AML-193 (cell line): ENCODE measurements at places on chromosomes 1 and 21.
A peak's percentile ranks its signal among the peaks of the same experiment; 100 is the strongest.

GRCh38 chr1:202230061-202230938 is 36.7 kb downstream of the LGR6 start:
- no peak for DNase-seq

- no peak for DNase-seq
Measured at GRCh38 chr1:84291882-84292655, 9.4 kb upstream of the SAMD13 start.

- DNase-seq = no peak
Measured at GRCh38 chr1:24745711-24746413, 615 bp downstream of the CLIC4 start.

DNA sequence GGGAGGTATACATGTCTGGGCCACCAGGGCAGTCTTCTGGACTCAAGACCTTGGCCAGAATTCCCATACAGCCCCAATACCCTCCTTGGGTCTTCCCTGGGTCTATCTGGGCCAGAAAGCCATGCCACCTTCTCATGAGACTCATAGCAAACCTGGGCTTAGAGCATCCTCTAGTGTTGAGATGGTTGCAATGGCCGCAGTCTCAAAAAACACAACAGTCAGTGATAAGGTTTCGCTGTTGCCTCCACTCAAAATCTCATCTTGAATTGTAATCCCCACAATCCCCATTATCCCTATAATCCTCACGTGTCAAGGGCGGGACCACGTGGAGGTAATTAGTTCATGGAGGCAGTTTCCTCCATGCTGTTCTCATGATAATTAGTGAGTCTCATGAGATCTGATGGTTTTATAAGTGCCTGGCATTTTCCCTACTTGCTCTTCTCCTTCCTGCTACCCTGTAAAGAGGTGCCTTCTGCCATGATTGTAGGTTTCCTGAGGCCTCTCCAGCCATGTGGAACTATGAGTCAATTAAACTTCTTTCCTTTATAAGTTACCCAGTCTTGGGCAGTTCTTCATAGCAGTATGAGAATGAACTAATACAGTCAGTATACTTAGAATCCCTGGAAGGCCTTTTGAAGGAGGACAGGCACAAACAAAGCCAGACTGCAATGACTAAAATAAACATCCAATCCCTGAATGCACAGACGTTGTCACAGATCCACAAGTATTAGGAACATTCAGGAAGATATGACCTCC is 77.0 kb downstream of the CTH start:
- DNase-seq = peak; percentile 42

GRCh38 chr21:36691555-36692041 is 7.3 kb upstream of the SIM2 start:
- DNase-seq = no peak

GRCh38 chr1:66395202-66396061 is 138.5 kb upstream of the SGIP1 start:
- peak; percentile 97 for DNase-seq

DNA sequence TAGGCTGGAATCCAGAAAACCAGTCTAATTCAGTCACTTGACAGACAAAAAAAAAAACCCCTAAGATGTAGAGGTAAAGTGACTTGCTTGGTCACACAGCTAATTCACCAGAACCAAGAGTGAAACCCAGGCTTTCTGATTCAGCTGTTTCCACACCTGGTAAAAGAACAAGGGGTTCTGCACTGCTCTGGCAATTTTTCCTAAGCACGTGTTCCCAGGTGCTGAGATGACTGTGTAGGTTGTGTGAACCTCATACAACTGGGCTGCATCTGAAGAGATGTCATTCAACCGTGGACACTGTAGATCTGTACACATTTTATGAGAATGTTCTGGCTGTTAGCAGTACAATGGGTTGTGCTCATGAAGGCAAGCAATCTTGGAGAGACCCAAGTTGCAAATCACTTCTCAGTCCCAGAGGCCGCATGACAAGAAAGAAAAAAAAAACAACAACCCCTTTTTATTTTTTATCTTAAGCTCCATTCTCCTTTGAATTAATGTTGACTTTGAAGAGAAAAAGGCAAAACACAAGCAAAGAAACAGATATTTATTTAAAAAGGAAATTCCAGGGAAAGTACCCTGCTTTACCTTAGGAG is 95.4 kb downstream of the INTS7 start:
- DNase-seq = no peak

GRCh38 chr1:16300436-16300835 is 51.8 kb downstream of the FBXO42 start:
- no peak for DNase-seq

DNA sequence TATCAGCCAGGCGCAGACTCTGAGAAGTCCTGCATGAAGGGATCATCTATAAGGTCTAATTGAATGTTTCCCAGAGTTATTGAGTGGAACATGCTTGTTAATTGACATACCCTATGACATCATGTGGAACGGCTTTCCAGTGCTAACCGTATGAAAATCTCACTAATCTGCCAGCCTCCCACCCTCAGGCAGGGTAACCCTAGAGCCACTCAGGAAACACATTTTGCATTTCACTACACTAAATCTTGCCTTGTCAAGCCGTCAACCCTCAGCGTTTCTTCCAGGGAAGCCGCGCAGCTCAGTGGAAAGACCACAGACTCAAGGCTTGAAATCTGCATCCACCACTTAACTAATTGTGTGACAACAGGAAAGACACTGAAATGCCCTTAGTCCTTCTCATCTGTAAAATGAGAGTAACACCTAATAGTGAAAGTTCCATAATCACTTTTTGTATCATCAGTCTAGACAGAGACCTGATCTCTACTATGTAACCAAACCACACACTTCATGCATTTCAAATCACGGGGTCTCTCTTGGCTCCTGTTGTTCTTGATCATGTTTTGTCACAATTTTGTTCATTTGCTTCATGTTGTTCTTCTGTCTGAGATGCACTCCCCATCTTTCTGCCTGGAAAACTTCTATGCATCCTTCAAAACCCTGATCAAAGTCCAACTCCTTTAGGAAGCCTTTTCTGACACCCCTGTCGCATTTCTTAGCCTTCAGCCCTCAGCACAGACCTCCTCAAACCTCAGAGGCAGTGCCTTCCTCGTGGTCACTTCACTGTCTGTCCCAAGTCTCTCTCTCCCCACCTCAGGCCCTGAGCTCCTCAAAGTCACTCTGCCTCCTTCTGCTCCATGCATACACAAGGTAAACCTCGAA is 246.5 kb downstream of the TOMM20 start:
- DNase-seq = no peak

DNA sequence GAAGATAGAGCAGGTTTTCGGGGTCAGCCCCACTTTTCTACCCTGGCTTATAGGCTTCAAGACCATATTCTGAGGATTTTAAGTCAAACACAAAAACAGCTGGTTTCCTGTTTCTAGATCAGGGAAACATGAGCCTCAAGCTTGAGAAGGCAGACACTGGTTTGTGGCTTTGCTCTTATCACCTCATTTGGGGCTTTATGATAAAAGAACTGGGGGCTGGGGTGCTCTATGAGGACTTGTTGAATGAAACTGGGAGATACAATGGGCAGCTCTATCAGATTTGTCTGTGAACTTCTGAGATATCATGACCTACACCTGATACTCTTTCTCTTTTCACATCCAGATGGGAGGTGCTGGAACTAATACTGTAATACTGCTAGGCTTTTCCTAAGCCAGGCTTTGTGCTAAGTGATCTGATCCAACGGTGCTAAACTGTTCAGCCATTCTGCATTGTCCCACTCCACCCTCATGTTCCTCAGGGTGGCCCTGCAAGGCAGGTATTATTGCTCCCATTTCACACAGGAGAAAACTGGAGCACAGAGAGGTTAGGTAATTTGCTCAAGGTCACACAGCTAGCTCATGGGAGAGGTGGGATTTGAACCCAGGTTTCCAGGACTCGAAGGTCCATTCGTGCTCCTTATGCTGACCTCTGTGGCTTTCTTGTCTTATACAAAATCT is 6.6 kb downstream of the AJAP1 start:
- no peak for DNase-seq
